ENCODE measurements at places on chromosomes 4 and X. TPM values are rescaled to one million over a fixed set of nuclear protein-coding genes. Genes with fewer than 3 reads are reported as not detected.

NHSL2 gene
- total RNA-seq: 9.3 TPM

ZNF674 gene
- 7.2 TPM for total RNA-seq

FGFR3 gene
- 97.0 TPM for total RNA-seq

DCAF12L1 gene
- 8.2 TPM for total RNA-seq

CLDN24 gene
- total RNA-seq: not detected

SNX12 gene
- 46.9 TPM for total RNA-seq

OTUD6A gene
- total RNA-seq: not detected

MAGEE1 gene
- 5.0 TPM for total RNA-seq

CYP4V2 gene
- 32.9 TPM for total RNA-seq

DDX53 gene
- total RNA-seq: not detected

MUC7 gene
- total RNA-seq: not detected

GPR78 gene
- 0.76 TPM for total RNA-seq

HSPA4L gene
- 4.9 TPM for total RNA-seq

FGF5 gene
- not detected for total RNA-seq

ZNF157 gene
- total RNA-seq: 0.70 TPM

SMPX gene
- total RNA-seq: 73.3 TPM

FHIP1A gene
- total RNA-seq: 21.0 TPM

WNK3 gene
- total RNA-seq: 6.3 TPM

NMU gene
- 5.1 TPM for total RNA-seq

ODAPH gene
- total RNA-seq: 0.18 TPM

HAND2 gene
- total RNA-seq: 0.35 TPM

All from metanephros (tissue), 2 donors.